Activated CD4-positive, alpha-beta T cell treated with anti-CD3 and anti-CD28 coated beads for 24 hours (primary cell): ENCODE measurements at places on chromosomes 12 and 14.

GRCh38 chr12:45298721-45299692 lies 83.1 kb downstream of the ANO6 start:
- no peak for DNase-seq

- no peak for DNase-seq
Observed at GRCh38 chr12:5402009-5402935, 29.6 kb upstream of the NTF3 start.

GRCh38 chr14:86799244-86799647 lies 1193.7 kb downstream of the GALC start:
- DNase-seq, result no peak

DNA sequence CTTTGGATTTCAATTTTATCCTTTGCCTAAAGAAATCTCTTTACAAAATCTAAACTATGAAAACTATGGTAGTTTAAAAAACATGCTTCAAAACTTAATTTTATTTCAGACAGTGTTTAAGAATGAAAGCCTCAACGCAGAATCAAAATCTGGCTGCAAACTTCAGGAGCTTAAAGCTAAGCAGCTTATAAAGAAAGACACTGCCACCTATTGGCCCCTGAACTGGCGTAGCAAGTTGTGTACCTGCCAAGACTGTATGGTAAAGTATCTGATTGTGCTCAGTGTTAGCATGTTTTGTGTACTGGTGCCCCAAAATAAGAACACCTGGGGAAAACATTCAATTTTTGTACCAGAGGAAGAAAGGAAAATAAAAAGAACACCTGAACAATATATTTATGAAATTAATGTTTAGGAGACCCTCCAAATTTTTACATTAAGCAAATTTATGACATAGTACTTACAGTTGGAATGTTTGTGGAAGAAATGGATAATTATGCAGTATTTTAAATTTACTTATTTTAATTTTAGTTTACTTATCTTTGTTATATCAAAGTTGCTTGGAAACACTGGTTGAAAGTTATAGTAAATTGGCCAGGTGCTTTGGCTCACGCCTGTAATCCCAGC lies 12.2 kb downstream of the UBR7 start:
- DNase-seq, result no peak

GRCh38 chr12:108386709-108387360 lies 47.7 kb upstream of the CMKLR1 start:
- DNase-seq, result no peak

GRCh38 chr12:127245009-127245408 lies 1022.0 kb upstream of the TMEM132C start:
- DNase-seq, result no peak

GRCh38 chr12:57552835-57553313 lies 3.0 kb downstream of the KIF5A start:
- DNase-seq, result no peak

- DNase-seq, result no peak
Observed at GRCh38 chr12:76197283-76197682, 112.8 kb upstream of the NAP1L1 start.

- DNase-seq, result peak; percentile 37
Observed at GRCh38 chr12:110079477-110080400, 31.4 kb upstream of the C12orf76 start.
